RWPE2 (cell line): ENCODE measurements at places on chromosomes 4 and X.

DNA sequence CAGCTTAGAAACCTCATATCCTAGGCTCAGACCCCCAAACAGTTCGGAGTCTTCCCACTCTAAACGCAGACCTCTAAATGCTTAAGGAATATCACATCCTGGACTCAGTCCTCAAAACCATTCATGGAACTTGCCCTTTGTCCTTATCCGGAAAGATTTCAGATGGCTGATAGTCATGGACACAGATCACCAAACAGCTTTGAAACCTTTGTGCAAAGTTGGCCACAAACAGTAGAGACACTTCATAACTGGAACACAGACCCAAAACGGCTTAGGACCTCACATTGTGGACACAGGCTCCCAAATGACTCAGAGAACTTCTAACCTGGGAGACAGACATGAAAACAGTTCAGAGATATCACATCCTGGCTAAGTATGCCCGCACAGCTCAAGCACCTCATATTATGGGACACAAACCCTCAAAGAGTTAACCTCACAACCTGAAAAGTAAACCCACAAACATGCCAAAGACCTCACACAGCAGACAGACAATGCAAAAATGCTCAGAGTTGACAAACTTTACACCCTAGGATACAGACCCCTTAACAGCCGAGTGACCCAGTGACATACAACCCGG, 15.5 kb downstream of the SUV39H1 start:
- no peak for DNase-seq

DNA sequence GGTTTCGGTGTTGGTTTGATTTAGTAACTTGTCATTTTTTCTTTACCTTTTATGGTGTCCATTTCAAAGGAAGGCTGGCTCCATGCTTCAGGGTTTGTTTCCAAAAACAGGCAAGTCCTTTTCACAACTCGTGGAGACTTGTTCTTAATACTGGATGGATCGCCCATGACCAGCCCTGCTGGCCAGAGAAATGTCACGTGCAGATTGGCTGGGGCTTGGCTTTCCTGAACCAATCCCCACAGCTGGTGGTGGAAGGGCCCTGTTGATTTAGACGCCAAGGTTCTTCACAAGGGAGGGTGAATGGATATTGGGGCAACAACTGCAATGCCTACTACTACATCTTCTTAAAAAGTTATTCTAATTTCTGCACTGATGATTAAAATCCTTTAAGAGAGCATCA, 92.6 kb downstream of the SHROOM3 start:
- DNase-seq = no peak

DNA sequence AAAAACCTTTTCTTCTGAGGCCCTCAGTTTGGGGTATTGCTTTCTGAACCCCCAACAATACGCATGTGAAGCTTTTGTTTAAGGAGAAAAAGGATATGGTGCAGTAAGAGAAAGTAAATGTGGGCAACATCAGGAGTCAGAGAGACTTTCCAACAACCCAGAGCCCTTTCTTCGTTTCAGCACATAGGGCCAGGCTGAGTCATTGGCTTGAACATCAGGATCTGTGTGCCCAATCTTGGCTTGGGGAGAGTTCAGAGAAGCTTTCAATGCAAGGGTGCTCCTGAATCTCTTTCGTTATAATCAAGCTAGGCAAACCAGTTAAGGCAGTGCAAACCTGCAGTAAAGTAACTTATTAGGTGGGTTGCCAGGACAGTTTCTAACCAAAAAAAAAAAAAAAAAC, 191.2 kb downstream of the FRMPD4 start:
- DNase-seq = no peak

- no peak for DNase-seq
These were observed 136.5 kb upstream of the HS3ST1 start for GRCh38 chr4:11565213-11565612.

DNA sequence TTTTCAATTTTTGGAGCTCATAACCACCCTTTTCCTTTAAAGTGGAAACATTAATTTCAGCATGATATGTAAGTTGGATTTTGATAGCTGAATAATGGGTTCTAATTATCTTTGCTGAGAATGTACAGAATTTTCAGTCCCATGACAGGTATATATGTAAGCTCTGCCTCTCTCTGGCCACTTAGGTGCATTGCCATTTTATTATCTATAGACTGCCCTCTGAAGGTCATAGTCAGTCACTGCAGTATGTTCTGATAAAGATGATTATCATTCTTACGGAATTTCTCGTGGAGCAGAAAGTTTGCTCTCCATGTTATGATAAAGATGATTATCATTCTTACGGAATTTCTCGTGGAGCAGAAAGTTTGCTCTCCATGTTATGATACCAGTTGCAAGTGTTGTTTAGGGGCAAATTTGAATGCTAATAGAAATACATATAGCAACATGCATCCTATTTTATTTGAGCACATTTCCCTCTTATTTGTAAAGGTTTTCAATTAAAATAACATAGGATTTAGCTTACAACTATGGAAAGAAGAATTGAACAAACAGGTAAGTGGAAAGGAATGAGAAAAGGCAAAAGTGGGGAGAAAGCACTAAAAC, 10.4 kb downstream of the AFP start:
- DNase-seq = no peak

- DNase-seq = no peak
These were observed 161.5 kb downstream of the CPE start for GRCh38 chr4:165540206-165540830.

- DNase-seq = no peak
These were observed 618 bp upstream of the FOXO4 start for GRCh38 chrX:71095033-71095432.

DNA sequence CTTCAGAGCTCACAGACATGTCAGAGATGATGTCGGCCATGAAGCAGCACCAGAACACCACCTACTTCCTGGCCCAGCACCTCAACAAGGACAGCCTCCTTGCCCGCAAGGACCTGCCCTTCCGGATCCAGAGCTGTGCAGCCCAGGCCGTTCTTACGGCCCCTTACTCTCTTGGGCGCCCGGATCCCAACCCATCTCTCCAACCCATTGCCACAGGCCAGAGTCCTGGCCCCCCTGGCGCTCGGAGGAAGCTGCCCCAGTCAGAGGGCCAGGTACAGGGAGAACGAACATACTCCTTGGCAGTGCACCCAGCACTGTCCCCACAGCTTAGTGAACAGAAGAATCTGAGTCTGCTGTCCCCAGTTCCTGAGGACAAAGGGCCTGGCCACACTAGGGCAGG, 27.9 kb upstream of the PRPS1 start:
- no peak for DNase-seq

GRCh38 chr4:107825072-107825824, 516 bp downstream of the SGMS2 start:
- DNase-seq = peak; percentile 68

DNA sequence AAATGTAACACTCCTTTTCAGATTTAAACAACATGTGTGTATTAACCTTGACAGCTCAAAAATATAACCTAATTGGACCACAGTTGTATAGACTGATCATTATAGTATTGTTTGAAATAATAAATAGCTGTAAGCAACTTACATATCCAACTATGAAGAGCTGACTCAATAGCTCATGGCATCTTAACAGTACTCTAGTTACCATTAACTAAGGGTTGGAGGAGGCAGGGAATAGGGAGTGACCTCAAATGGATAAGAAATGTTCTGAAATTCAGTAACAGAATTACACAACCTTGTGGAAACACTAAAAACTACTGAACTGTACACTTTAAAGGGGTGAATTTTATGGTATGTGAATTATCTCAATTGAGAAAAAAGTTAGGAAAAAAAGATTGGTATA, 136.5 kb upstream of the CPEB2 start:
- DNase-seq = no peak

GRCh38 chrX:13279279-13280018, 40.4 kb downstream of the ATXN3L start:
- DNase-seq = no peak

DNA sequence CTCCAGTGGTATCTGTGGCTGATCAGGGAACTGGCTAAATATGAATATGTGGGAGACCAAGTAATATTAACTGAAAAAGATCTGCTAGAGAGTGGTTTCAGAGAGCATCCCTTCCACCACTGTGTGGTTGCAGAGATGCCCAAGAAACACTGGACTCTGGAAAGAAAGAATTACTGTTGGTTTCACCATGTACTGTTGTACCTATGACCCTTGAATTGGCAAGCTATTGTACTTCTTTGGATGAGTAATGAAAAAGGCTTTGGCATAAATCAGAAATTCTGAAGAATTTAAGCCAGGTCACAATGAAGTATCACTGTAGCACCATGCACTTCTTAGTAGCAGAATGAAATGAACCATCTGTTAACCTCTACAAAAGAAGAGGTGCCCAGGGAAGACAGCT, 134.4 kb upstream of the INTU start:
- no peak for DNase-seq

GRCh38 chrX:110992611-110993010, 103.4 kb upstream of the PAK3 start:
- DNase-seq = no peak

DNA sequence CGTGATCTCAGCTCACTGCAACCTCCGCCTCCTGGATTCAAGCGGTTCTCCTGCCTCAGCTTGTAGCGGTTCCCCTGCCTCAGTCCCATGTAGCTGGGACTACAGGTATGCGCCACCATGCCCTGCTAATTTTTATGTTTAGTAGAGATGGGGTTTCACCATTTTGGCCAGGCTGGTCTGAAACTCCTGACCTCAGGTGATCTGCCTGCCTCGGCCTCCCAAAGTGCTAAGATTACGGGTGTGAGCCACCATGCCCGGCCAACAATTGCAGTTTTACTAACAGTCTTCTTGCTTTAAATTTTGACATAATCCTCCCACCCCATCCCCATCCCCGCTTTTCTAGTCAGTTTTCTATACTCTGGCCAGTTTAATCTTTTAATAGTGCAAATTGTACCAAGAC, 112.0 kb downstream of the CFAP299 start:
- DNase-seq = no peak

DNA sequence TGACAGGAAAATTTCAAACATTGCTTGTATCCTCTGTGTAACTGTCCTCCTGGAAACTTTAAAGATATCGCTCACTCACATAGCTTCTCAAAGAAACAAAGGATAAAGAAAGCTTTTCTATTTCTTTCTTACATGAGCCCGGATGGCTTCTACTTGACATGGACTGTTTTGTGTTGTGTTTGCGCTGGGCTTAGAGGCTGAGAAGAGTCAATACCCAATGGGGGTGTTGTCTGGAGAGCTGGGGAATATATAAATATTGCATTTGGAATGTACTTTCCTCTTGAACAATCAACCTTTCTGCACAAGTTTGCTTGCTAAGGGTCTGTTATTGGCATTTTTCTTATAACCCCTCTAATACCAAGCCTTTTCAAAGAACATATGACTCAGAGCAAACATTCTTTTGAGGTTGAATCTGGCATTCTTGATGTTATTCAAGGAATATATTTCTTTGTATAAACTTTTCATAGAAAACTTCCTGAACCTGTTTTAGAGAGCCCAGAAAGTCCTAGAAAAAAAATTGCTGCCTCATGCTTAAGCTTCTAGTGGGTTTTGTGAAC, 331.9 kb downstream of the PACRGL start:
- DNase-seq = no peak

DNA sequence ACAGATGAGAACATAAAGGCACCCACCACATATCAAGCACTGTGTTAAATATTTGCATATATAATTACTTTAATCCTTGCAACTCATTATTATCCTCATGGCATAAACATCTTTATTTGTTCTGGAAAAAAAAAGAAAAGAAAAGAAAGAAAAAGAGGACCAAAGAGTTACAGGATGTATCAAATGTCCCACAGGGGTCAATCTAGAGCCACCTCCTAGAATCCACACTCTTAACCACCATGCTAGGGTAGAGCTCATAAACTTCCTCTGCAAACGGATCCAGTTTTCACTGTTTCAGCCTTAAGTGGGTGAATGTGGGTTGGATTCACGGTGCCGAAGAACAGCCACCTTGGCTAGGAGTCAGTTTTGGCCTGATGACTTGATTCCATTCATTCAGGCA, 171.1 kb upstream of the PPARGC1A start:
- DNase-seq = no peak

GRCh38 chr4:168981942-168982341, 28.1 kb downstream of the CBR4 start:
- no peak for DNase-seq

DNA sequence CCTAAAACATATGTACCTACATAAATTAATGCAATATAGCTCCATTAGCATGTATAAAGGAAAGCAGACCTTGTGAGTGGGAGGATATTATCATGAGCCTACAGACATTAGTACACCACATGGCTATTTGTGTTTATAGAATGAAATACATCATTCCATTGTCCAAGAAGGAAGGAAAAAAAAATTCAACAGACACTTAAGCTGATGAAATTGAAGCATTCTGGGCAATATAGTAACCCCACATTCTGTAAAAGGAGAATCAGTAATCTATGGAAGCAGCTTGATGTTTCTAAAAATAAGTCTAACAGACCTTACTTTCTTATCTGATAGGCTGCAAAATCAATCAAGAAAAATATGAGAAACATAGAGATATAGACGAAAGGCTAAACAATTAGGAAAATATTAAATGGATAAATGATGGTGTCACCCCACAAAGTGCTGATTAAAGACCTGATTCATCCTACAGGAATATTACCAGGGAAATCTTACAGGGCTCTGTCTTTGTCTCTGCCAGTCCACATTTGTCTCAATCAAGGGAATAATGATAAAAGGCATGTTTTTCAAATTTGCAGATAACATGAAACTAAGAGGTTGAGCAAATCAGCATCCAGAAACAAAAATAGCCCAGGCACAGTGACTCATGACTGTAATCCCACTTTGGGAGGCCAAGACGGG, 76.8 kb downstream of the COMMD8 start:
- DNase-seq = no peak

DNA sequence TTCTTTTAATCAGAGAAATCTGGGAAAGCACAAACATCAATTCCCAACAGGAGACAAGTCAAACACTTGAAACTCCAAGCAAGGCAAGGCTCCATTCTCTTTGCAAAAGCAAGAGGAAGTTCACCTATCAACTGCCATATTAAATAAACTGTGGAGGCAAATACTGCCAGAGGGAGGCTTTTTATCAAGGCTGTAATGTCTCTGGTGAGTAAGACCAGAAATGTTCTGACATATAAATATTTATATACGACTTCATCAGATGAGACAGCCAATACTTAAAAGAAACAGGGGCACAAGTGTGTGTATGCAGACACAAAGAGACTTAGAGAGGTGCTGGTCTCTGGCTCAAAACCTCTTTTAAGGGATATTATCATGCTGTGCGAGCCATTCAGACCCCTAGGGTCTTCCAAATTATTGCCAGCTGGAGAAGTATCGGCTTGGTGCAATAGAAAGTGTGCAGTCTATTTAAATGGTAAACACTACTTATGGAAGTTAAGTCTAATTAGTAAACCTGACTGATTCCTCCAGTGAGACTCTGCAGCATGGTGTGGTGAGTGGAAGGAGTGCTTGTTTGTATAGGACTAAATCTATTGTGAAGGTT, 24.4 kb downstream of the DCX start:
- DNase-seq = no peak

GRCh38 chr4:176186671-176187395, 8.6 kb downstream of the SPATA4 start:
- DNase-seq = no peak

DNA sequence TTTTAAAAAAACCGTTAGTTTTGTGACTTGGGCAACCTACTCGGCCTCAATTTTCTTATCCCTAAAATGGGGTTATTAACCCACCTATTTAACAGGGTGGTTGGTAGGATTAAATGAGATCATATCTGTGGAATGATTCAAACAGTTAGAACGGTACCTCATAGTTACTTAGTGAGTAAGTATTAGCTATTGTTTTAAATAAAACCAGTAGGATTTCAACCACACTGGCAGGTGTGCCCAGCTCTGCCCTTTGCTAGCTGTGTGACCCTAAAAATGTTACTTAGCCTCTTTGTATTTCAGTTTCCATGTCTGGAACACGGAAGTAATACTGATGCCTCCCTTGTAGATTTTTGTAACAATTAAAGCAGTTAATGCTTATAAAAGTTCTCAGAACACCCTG, 225.8 kb upstream of the SPRY1 start:
- no peak for DNase-seq

- DNase-seq = no peak
These were observed 68.3 kb downstream of the FMR1NB start for GRCh38 chrX:148049441-148049840.
